ENCODE measurements at places on chromosomes 7 and 10.

GRCh38 chr7:17005271-17005670, 123.5 kb upstream of the AGR3 start:
- DNase-seq: no peak

DNA sequence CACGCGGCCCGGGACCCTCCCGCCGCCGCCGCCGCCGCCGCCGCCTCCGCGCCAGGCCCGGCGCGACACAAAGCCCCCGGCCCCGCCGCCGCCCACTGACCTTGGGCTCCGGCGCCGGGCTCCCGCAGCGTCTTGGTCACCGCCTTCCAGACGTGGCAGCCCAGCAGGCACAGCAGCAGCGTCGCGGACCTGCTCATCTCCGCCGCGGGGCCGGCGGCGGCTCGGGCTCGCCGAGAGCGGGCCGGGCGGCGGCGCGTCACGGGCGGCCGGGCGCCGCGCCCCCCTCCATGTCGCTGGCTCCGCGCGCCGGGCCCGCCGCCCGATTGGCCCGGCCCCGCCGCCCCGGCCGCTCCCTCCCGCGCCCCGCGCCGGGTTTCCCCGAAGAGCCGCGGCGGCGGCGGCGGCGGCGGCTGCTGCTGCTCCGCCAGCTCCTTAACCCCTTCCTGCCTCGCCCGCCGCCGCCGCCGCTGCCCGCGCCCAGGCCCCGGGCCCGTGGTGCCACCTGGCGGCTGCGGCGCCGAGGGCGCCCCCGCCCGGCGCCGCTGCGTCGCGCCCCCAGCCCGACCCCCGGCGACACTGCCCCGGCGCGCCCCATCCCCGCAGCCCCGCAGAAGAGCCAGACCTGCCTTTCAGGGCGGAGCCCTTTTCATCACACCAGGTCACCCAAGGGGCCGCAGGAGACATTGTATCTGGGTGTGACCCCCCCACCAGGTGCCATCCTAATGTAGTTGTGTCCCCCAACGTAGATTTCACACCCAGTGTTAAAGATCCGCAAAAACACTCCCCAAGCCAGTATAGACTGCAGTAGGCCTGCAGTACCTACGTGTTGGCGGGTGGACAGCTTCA, at the start of gene FAM171A1:
TSS of gene FAM171A1 (minus strand) at position 434 of the 846 bp plus-strand sequence. CDS start at position 197, 237 bp downstream.
- DNase-seq: no peak

DNA sequence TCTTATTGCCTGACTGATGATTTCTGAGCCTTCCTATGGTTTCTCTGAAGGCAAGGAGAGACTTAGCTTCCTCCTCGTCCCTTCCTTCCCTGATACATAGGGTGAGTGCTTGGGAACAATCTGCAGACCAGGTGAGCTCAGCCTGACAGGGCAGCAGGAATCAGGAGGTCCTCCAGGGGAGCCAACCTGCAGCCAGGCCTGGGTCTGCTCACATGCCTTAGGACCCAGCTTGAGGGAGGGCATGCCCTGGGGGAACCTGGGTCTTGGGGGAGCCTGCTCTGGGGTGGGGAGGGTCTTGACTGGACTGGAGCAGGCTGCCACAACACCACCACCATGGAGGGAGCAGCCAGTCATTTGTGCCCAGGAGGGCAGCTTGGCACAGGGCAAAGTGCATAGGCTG, 57.7 kb downstream of the LRRC18 start:
- no peak for DNase-seq

GRCh38 chr10:116163333-116164131, 109.5 kb downstream of the GFRA1 start:
- DNase-seq: no peak

DNA sequence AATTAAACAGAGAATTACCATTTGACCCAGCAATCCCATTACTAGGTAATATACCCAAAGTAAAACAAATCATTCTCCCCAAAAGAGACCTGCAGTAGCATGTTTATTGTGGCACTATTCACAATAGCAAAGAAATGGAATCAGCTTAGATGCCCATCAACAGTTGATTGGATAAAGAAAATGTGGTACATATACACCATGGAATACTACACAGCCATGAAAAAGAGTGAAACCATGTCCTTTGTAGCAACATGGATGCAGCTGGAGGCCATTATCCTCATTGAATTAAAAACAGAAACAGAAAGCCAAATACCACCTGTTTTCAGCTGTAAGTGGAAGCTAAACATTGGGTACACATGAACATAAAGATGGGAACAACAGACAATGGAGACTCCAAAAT, 1141.8 kb upstream of the AUTS2 start:
- DNase-seq: no peak

- no peak for DNase-seq
Measured at GRCh38 chr10:70380350-70381135, 1.9 kb downstream of the LRRC20 start.

GRCh38 chr10:11144626-11145494, 127.2 kb downstream of the CELF2 start:
- DNase-seq: no peak

DNA sequence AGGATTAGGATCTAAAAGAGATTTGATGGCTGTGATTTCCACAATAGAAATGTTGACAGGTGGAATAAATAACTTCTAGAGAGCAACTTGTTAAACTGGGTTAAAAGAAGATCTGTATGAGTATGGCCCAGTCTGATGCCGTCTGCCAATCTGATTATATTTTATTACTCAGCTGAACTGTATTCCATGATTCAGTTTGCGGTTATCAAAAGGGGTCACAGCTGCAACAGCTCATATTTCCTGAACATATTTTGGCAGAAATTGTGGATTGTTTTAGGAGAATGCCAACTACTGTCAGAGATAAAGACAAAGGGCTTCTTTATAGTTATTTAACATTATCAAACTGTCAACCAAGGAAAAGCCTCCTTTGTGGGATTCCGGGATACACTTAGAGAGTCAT, 244.8 kb upstream of the MINDY3 start:
- DNase-seq: no peak

- DNase-seq: no peak
Measured at GRCh38 chr7:5177060-5177459, 13.0 kb upstream of the WIPI2 start.

DNA sequence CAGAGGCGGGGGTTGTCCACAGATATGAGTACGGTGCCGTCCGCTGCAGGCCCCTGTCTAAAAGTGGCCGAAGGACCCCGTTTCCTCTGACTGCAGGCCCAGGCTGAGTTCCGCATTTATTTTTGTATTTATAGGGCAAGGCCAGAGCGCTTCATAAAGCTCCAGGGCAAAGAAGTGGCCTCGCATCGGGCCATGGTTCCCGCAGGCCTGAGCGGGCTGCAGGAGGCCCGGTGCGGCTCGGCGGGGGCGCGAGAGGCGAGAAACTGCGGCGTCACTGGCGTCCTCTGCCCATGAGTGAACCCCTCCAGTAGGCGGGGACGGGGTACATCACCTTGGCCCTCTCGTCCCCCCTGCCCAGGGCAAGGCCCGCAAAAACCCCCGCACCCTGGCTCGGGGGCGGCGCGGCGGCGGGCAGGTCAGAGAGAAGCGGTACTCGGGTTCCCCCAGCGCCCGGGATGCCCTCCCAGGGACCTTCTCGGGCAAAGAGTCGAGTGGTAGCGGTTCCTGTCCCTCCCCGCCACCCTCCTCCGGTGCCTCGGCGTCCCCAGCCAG, 355.7 kb downstream of the DNAJB6 start:
- DNase-seq: no peak

DNA sequence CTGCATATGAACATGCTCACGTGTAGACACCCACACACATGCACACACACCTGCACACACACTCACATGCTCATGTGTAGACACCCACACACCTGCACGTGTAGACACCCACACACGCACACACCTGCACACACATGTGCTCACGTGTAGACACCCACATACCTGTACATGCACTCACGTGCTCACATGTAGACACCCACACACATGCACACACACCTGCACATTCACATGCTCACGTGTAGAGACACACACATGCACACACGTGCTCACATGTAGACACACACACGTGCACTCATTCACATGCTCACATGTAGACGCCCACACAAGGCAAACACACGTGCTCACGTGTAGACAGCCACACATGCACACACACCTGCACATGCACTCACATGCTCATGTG, 275.8 kb downstream of the PTPRN2 start:
- no peak for DNase-seq

GRCh38 chr7:41425926-41426325, 277.0 kb downstream of the INHBA start:
- no peak for DNase-seq

DNA sequence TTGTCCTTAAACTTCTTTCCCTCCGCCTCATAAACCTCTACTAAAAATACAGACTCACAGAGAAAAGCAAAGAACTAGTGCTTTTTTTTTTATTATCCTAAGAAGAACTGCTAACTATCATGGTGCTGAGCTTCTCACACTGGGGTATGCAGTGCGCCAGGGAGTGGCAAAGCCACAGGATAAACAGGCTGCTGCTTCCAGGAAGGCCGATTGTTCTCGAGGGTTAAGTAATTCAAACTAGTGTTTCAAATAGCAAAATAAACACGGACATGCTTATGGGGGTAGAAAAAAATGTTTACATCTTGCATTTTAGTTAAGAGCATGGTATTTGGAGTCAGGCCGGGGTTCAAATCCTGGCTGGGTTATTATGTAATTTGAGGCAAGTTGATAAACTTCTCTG, 157.0 kb downstream of the TAX1BP1 start:
- no peak for DNase-seq

DNA sequence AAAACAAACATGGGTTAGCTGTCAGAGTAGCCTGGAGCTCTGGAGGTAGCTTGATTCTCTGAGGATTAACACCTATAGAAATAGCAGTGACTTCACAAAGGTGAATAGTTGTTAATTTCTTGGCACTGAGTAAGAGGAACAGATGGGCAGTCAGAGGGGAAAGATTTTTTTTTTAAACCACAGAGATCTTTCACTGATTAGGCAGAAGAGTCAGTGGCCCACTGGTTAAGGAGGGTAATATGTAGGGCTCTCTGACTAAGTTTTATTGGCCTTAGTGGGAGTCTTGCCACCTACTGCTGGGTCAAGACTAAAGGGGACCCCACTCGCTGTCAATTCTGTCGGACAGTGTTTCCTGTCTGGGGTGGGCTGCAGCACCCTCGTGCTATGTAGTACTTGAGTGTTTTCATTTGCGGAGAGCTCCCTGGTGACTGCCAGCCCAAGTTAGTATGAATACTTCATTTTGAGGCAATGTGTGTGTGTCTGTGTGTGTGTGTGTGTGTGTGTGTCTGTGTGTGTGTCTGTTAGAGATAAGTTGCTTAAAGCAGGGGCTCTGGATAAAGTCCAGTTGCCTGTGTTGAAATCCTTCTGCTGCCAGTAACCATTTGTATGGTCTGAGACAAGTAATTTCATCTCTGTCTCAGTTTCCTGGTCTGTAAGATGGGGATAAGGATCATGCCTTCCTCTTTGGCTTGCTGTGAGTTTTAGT, 145.2 kb downstream of the ARID5B start:
- no peak for DNase-seq

- DNase-seq: no peak
Measured at GRCh38 chr7:138047907-138048306, 28.4 kb upstream of the AKR1D1 start.

DNA sequence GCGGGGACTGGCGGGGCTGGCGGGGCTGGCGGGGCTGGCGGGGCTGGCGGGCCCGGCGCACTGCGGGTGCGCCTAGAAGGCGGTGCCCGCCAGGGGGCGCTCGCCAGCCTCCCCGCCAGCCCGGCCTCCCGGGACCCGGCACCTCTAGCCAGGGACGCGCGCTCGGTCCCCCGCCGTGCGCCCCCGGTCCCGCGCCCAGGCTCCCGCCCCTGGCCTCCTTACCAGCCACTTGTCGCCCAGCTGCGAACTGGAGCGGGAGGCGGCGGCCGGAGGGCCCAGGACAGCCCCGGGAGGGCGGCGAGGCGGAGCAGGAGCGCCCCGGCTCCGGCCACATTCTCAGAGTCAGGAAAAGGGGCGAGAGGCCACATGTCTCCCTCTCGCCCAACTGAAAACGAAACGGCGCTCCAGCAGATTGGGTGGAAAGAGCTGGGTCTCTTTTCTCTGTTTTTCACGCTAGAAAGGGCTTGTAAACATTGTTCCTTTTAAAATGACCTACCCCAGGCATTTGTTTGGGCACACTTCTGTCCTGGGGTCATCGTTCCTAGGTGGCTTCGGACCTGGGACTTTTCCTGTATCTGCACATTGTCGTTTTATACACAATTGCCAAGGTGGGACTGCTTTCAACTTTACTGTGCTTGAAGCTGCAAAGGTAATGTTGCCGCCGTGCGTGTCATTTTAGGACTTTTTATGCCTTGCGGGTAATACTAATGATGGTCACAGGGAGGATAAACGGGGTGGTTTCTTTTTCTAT, 378 bp upstream of the PRKCQ start:
- no peak for DNase-seq

DNA sequence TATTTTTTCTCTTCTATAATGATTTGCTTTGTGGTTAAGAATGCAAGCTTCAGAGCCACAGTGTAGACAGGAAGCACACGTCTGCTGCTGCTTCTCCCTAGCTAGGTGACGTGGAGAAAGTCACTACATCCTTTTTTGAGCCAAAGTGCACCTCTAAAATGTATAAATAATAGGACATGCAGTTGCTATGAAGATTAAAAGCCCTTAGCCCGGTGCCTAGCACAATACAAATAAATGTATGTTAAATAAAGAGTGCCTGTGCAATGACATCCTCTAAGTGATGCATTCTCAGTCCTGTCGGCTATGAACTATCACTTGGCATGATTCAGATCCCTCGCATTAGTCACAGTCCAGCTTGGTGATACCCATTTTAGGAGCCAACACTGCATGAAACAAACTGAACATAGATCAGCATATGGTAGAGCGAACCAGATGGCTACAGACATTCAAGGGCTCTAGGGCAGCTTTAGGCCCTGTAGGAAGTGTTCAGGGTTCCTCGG, 4.8 kb upstream of the TRDMT1 start:
- DNase-seq: no peak

- no peak for DNase-seq
Measured at GRCh38 chr7:77753173-77753572, 45.1 kb downstream of the TMEM60 start.

- DNase-seq: no peak
Measured at GRCh38 chr10:104582602-104582951, 58.5 kb upstream of the SORCS3 start.

DNA sequence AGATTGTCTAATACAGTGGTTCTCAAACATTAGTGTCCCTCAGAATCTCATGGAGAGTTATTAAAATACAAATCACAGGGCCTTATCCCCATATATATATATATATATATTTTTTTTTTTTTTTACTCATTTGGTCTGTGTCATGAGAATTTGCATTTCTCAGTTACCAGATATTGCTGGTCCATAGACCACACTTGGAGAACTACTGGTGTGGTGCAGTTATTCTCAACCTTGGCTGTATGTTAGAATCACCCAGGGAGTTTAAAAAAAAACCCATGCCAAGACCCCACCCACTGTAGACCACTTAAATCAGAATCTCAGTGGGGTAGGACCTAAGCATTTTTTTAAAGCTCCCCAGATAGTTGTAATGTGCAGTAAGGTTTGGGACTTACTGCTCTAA, 179.9 kb downstream of the AUTS2 start:
- DNase-seq: no peak

GRCh38 chr10:132832186-132832969, 46.4 kb upstream of the NKX6-2 start:
- no peak for DNase-seq

- DNase-seq: no peak
Measured at GRCh38 chr7:68748934-68749900, 849.1 kb upstream of the AUTS2 start.

GRCh38 chr7:38186593-38187314, 8.7 kb downstream of the STARD3NL start:
- DNase-seq: no peak
